ENCODE measurements at places on chromosomes 5 and 9. TPM values are rescaled to one million over a fixed set of nuclear protein-coding genes. Genes with fewer than 3 reads are reported as not detected.
A peak's percentile ranks its signal among the peaks of the same experiment; 100 is the strongest.

ZNF484 gene
- total RNA-seq = 3.7 TPM

SLC31A2 gene
- 25.7 TPM for total RNA-seq

WDR31 gene
- 1.3 TPM for total RNA-seq

SCGB3A2 gene
- total RNA-seq = not detected

C1QTNF2 gene
- total RNA-seq = 0.20 TPM

CFAP157 gene
- total RNA-seq = 0.10 TPM

BAAT gene
- 648 TPM for total RNA-seq

SOHLH1 gene
- total RNA-seq = not detected

RNF130 gene
- 83.1 TPM for total RNA-seq

C9orf153 gene
- 0.19 TPM for total RNA-seq

TMEM215 gene
- total RNA-seq = not detected

ZNF300 gene
- 0.87 TPM for total RNA-seq

IFNA14 gene
- total RNA-seq = not detected

GALNT12 gene
- 0.30 TPM for total RNA-seq

GPR151 gene
- total RNA-seq = not detected

PGGT1B gene
- total RNA-seq = 9.3 TPM

PDE4D gene
- total RNA-seq = 4.7 TPM

PCDHGA11 gene
- total RNA-seq = 0.81 TPM

- DNase-seq = no peak
Measured at GRCh38 chr5:113373426-113373825, 61.4 kb downstream of the TSSK1B start.

- no peak for DNase-seq
Measured at GRCh38 chr5:128434993-128435392, 103.1 kb downstream of the FBN2 start.

DNA sequence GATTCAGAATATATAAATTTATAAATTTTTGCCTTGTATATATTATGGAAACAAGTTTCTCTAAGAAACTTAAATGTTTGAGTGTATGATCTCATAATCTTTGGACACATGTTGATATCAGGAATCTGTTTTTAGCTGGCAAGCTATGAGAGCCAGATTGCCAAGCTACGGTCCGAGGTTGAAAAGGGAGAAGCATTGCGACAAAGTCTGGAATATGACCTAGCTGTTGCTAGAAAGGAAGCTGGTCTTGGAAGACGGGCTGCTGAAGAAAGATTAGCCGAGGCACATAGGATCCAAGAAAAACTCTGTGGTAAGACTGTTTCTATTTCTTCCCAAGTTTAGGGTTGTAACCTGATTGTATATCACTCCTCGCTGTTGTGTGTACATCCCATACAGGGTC lies 25.9 kb downstream of the CCDC171 start:
- no peak for DNase-seq

GRCh38 chr5:135341696-135342550 lies 57.1 kb downstream of the MACROH2A1 start:
- no peak for DNase-seq

DNA sequence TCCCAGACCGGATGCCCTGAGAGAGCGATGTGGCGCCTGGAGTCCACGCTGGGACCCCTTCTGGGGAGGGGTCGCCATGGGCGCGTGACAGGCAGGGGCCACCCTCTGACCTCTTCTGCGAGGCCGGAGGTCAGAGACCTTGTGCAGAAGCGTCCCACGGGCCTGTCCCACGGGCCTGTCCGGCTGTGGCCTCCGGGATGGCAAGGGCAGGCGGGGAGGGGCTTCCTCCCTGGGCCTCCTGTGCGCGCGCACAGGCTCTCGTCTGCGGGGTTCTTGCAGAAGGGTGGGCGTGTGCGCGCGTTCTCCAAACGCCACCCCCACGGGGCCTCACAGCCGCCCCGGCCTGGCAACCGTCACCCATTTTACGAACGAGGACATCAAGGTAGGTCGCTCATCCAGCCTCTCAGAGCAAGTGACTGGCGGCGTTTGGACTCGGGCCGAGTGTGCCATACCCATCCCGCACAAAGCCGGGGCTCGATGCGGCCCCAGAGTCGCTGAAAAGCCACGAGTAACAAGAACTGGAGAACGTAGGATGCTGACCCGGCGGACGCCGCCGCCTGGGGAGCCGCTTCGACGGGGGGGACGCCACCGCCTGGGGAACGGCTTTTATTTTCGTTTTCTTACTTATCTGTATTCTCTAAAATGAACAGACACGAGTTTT lies 897 bp downstream of the AHRR start:
- DNase-seq = no peak

- DNase-seq = no peak
Measured at GRCh38 chr9:123478160-123478559, 122.2 kb downstream of the CRB2 start.

DNA sequence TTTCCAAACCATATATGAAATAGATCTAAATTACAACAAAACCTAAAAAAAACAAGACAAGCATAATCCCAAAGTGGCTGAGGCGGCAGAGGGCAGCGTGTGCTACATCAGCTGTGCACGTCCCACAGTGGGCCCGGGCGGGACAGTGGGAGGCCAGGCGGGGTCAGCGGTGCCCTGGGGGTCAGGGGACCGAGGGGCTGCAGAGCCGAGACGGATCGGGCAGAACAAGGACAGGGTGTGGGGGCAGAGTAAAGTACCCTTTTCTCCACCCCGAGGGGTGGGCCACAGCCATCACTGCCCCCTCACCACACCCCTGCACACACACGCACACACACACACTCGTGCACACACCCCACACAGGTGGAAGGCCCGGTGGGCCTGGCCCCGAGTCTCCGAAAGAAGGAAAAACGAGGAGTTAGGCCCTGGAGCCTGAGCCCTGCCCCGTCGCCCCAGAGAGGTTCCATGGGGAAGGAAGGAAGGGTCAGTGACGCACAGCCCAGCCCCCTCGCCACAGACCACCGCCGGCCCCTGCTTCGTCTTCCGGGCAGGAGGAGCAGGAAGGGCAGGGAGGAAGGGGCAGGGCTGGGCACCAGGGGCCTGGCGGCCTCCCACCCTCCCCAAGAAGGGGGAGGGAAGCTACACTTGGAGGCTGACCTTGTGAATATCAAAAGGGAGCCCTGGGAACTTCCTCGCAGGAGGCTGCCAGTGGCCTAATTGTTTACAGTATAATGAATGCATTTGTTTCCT lies 49.6 kb upstream of the UBAC1 start:
- DNase-seq = no peak

DNA sequence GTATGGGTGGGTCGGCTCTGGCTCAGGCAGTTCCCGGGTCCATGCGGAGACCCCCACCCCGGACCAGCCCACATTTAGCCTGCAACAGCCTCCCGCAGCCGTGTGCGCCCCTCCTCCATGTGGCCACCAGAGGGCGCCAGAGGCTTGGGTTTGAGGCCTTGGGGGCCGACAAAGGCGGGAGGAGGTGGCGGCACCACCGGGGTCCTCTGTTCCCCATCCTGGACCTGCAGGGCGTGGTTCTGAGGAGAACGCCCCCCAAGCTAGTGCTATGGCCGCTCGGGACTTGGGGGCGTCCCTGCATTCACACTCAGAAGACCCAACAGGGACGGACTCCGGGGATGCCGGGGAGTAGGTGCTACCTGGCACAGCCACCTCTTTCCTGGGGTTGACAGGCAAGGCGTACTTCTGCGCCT lies 16.5 kb downstream of the ASS1 start:
- DNase-seq = no peak

- DNase-seq = no peak
Measured at GRCh38 chr9:76603931-76604570, 145.1 kb downstream of the GCNT1 start.

GRCh38 chr5:100706776-100707175 lies 171.6 kb downstream of the FAM174A start:
- DNase-seq = no peak

GRCh38 chr9:126363847-126364671 lies 37.4 kb downstream of the MVB12B start:
- DNase-seq = no peak

GRCh38 chr9:2125906-2126305 lies 110.8 kb downstream of the SMARCA2 start:
- DNase-seq = no peak

DNA sequence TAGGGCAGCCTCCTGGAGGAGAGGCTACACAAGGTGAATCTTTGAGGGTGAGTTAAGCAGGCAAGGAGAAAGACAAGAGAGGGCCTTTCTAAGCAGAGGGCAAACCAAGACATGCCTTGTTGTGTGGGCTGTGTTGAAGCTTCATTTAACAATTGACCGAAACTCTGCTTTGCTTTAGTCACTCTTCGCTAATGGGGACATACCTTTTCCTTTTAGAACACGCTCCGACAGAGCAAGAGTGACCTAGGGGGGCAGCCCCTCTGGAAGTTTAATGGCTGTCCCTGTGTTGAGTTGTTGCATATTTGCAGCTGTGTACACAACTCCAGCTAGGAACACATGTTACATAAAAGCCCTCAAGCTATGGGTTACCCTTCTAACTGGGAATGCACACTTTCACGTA lies 218.1 kb upstream of the WWC1 start:
- DNase-seq = no peak

DNA sequence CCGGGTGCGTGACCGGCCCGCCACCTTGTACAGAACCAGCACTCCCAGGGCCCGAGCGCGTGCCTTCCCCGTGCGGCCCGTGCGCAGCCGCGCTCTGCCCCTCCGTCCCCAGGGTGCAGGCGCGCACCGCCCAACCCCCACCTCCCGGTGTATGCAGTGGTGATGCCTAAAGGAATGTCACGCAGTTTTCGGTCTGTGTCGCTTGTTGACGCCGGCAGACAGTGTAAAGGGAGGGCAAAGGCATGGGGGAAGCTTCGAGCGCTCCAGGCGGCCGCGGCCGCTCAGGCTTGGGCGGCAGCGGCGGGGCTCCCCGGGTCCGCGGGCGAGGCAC lies 1.3 kb downstream of the LRRC26 start:
- no peak for DNase-seq

DNA sequence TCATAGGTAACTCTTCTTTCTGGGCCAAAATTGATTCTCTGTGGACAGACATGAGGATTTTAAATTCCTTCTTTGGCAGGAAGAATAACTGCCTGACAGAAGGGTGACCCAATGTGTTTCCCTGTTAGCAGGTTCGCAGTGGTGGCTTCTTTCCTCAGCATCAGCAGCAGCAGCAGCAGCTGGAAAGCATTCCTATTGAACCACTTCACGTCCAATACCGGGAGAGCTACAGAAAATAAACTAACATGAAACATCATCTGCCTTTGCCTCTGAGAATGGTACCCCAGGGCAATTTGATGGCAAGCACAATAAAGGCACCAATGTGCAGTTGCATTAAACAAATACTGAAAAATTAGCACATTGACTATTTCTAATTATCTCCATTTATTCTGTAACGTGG lies 214.5 kb downstream of the TMEM167A start:
- no peak for DNase-seq

- no peak for DNase-seq
Measured at GRCh38 chr9:110464321-110464720, 115.2 kb downstream of the SVEP1 start.

GRCh38 chr5:82591021-82591515 lies 312.9 kb upstream of the RPS23 start:
- DNase-seq = no peak

DNA sequence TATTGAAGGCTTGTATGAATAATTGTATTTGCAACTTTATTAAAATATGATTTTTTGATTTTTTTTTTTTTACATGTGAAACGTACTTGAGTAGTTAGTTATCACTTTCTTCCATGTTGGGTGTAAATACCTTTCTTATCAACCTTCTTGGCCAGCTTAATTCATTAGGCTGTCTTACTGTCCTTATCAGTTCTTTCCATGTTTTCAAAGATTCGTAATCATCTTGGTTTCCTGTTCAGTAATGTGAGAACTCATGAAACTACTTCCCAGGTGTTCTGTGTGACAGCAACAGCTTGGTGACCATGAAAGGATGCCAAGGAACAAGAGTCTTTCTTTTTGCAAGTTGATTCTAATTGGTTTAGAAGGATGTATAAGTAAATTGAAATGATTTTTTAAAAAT lies 100.0 kb downstream of the ADGRV1 start:
- DNase-seq = no peak

- DNase-seq = no peak
Measured at GRCh38 chr5:31225118-31225517, 31.6 kb downstream of the CDH6 start.

DNA sequence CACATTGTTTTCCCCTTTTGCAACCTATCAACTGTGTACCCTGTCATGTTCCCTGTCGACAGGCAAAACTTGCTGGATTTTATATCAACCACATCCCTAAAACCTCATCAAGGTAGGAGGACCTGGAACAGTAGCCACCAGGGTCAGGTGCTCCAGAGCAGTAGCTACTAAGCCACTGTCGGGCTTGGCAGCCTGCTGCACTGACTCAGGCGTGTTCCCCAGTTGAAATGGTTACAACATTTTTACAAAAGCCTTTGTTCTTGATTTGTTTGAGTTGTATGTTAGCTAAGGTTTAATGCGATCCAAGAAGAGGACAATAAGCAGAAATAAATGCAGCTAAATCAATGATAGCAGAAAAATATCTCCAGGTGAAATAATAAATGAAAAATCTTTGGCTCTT lies 407.4 kb upstream of the TLE4 start:
- DNase-seq = no peak

- DNase-seq = no peak
Measured at GRCh38 chr5:64925123-64925522, 156.4 kb downstream of the CWC27 start.

- peak; percentile 47 for DNase-seq
Measured at GRCh38 chr5:115050866-115051265, 118.8 kb downstream of the TRIM36 start.

DNA sequence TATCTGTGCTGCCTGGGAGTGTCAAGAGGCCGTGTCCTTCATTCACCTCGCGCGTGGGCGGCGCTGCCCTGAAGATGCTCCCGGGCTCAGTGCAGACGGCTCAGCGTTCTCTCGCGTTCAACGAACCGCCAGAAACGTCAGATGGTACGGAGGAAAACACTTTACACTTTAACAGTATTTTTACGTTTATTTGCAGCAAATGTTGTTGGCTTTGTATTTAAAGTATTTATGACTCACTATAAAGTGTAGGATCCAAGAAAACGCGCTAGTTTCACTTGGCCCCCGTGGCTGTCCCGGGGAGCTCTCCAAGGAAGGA lies 544 bp upstream of the ERCC6L2 start:
- peak; percentile 76 for DNase-seq

DNA sequence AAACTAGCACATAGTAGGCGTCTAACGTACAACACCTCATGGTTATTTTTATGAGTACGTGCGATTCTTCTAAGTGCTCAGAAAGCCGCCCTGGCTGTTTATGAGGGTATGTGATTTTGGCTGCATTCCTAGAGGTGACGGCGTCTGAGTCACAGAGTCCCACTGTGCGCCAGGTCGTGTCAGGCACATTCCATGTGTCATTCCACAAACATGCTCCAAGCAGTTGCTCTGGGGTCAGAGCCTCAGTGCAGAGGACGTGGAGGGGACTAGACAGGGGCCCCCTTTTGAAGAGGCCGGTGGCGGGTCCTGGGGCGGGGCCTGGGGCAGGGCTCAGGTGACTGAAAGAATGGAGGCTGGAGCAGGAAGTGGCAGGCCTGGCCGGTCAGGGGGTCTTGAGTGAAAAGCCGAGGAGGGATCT lies 51.9 kb downstream of the NEK6 start:
- no peak for DNase-seq

- DNase-seq = no peak
Measured at GRCh38 chr9:3646226-3646625, 120.4 kb upstream of the RFX3 start.

GRCh38 chr5:1550287-1551076 lies 26.7 kb upstream of the LPCAT1 start:
- peak; percentile 31 for DNase-seq
